ENCODE measurements at places on chromosomes 2 and 18. TPM values are rescaled to one million over a fixed set of nuclear protein-coding genes. Genes with fewer than 3 reads are reported as not detected.
A peak's percentile ranks its signal among the peaks of the same experiment; 100 is the strongest.

DNA sequence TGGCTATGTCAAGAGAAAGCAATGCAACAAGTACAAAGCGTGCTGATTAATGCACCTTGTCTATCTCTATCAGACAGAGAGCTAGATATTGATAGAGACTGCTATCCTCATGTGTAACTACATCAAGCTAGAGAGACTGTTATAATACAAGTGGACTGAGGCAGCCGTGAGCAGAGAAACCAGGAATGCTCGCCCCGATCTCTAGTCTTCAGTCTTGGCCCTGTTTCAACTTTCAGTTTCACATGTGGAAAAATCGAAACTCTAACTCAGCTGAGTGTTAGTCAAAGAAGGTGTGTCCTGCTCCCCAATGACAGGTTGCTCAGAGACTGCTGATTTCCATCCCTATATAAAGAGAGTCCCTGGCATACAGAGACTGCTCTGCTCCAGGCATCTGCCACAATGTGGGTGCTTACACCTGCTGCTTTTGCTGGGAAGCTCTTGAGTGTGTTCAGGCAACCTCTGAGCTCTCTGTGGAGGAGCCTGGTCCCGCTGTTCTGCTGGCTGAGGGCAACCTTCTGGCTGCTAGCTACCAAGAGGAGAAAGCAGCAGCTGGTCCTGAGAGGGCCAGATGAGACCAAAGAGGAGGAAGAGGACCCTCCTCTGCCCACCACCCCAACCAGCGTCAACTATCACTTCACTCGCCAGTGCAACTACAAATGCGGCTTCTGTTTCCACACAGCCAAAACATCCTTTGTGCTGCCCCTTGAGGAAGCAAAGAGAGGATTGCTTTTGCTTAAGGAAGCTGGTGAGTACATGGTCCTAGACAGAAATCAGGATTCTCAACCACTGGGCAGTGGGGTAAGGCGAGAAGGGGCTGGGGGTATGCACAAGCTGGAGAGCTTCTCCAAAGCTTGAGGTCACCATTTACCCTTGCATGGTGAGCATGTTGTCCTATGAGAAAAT lies at the start of gene RSAD2:
TSS of gene RSAD2 (plus strand) at position 376 of the 903 bp plus-strand sequence. CDS start at position 400, 24 bp downstream.
- DNase-seq = peak; percentile 76

GRCh38 chr18:35619941-35620340 lies 38.4 kb downstream of the GALNT1 start:
- DNase-seq = no peak

DNA sequence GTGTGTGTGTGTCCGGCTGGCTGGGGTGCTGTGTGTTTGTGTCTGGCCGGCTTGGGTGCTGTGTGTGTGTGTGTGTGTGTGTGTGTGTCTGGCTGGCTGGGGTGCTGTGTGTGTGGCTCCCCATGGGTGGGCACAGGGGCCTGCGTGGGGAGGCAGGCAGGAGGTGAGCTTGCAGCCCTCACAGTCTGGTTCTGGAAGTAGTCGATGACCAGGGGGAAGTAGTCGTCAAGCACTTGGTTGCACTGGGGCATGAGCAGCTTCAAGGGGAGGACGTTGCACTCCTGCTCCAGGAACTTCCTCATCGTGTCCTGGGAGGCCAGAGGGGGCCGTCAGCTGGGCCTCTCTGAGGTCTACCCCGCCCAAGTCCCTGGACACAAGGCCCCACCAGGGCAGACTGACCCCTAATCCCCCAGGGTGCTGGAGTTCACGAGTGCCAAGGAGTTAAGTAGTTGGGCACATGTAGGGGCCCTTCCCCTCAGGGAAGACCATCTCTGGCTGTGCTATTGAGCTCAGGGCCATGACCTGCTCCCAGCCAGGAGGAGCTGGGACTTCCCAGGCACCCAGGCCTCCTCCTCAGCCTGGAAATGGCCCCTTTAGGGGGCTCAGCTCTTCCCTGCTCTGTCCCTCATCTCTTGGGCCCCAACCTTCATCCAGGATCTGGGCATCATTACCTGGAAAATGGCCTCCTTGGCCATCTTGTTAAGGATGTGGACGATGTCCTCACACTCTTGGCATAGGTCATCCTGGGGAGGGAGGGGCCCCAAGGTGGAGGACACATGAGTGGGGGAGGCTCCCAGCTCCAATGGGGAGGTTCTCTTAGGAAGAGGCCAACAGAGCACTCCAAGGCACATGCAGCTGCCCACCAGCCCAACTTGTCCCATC lies 1.3 kb downstream of the SFTPB start:
- DNase-seq = no peak

- DNase-seq = no peak
These were observed 29.6 kb downstream of the MRPS5 start for GRCh38 chr2:95091885-95092555.

DNA sequence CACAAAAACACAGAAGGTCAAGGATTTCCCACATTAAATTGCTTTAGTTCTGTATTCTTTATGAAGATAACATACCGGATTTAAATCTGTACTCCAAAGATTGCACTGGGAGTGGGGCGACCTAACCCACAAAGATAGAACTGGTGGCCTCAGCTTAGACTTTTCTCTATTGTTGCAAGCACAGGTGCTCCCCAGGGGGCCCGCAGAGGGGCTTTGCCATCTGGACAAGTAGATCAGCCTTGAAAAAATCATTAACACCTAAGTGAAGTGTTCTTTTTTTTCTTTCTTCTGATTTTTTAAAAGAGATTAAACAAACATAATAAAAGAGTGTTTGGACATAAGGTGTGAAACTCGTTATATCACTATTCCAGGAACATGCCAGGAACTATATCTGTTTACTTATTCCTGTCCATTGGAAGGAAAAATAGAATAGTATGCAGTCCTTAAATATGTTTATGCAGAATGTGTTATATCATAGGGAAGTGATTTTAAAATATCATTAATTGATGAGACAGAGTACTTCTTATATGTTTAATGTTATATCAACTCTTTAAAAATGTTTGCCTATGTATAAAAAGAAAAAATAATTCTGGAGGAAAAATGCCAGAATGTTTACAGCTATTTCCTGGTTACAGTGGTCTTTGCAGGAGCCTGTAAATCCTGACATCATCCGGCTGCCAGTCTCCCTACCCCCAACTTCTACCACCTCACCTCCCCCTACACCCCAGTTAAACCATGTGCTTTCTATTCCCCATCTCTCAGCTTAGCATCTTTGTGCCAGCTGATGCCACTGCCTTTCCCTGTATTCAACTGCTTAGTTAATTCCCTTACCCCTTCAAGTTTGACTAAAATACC lies 679.2 kb downstream of the CNTNAP5 start:
- no peak for DNase-seq

- no peak for DNase-seq
These were observed 148.6 kb upstream of the ALPP start for GRCh38 chr2:232229911-232230310.

DNA sequence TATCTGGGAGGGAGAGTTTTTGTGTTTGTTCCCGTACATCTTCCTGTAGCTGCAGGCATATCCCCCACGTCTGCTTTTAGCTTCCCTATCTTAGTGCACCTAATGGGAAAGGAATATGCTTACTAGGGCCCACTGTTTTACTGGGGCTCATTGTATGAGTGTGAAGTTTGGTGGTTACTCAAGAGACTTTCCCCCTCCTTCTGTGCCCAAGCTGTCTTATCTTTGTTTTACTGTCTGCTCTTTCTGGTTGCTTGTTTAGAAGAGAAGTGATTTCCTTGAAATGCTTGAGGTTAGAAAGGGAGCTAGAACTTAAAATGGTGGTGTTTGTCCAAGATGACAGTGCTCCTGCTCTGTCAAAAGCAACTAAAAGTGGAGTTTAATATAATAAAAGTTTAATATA lies 7.3 kb downstream of the PTH2R start:
- no peak for DNase-seq

- DNase-seq = no peak
These were observed 42.2 kb downstream of the FRZB start for GRCh38 chr2:182824056-182824766.

GRCh38 chr2:134512734-134513464 lies 205.9 kb downstream of the TMEM163 start:
- no peak for DNase-seq

DNA sequence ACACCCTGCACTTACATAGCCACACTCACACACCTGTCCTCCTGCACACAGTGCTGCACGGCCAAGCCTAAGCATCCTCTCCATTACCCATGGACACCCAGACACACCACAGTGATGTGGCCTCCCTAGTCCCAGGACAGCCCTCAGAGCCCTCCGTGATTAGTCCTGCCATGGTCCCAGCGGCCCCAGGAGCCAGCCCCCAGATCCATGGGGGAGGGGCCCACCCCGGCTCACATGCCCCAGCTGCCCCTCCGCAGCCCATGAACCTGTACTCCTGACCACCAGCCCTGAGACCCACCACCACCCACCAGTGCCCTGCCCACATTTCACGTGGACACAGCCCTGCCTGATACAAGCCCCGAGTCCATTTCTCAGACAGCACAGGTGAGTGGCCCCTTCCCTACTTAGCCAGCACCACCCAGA lies 8.1 kb upstream of the DUSP2 start:
- DNase-seq = peak; percentile 74

DNA sequence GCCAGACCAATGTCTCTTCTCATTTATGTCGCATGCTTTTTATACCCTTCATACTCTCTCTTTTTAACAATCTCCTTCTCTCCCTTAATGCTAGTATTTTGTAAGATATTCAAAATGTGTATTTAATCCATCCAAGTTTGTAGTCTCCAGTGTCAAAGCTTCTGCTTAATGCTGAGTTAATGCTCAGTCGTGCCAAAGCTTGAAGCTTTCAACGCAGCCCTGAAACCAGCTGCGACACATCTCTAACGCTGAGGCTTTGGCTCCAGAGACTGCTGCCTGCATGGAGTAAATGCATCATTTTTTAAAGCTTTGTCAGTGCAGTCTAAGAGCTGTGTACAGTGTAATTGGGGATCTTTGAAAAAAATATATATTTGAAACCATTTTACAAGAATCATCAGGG lies 2108.8 kb upstream of the PIK3C3 start:
- DNase-seq = no peak

DNA sequence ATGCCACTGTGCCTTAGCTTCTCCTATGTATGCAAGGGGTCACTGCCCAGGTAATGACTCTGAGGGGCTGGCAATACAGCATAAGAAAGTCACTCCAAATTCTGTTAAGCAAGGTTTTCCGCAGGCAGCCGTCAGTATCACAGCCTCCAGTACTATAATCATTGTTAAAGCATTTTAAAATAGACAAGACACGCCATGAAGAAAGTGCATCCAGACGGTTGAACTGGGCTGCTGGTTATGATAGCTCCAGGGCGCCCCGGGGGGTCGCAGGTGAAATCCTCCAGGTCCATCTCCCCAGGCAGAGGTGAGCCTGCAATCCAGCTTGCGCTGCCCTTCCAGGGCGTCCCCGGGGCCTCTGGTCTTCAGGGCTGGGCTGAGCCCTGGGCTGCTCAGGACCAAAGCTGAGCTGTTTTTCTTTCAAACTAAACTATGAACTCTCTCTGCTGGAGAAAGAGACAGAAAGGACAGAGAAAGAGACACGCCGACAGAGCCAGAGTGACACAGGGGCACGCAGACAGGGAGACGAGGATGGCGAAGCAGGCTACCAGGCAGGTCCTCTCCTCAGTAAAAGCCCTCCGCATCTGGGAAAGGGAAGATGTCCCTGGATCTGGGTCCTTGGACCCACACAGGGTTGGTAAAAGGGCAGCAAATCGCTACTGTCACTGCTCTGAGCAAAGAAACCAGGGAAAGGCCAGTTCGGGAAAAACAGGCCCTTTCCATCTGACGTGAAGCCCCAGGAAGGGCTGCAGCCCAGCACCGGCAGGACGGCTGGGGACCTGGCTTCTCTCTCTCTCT lies 2.1 kb upstream of the TWIST2 start:
- DNase-seq = no peak

GRCh38 chr2:160647967-160648685 lies 154.5 kb upstream of the RBMS1 start:
- no peak for DNase-seq

DNA sequence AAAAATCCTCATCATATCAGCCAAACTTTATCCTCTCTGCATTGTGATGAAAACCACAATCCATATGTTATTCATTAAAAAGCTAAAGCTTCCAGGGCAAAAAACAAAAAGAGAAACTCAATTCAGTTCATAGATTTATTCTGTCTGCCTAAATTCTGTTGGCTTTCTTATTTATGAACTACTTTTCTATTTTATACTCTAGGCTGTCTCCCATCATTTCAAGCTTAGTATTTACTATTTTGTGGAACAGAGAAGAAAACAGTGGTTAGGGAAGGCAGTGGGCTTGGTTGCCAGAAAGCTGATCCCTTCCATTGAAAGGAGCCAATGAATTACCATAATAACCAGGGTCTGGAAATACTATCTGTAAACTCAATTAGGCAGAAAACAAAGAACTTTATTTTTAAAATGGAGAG lies 71.8 kb downstream of the RAPH1 start:
- DNase-seq = no peak

DNA sequence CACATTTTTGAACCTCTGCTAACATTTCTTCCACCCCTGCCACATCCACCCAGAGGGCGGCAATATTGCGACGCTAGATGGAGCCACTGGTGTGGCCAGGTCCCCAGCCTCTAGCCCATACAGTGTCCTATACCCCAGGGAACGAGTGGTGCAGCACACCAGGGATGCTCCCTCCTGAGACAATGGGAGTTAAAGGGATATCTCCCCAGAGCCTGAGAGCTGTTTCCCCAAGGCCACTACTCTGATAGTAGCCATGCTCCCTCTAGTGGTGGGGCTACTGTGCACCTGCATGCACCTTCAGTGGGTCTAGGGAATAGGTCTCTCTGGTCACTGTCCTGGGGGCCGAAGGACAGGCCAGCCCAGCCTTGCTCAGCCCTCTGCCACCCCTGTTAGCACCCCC lies 336.4 kb upstream of the FSHR start:
- no peak for DNase-seq

- no peak for DNase-seq
These were observed 7.3 kb downstream of the COQ10B start for GRCh38 chr2:197460649-197461048.

- no peak for DNase-seq
These were observed 1082.5 kb upstream of the GYPC start for GRCh38 chr2:125573432-125573831.

DNA sequence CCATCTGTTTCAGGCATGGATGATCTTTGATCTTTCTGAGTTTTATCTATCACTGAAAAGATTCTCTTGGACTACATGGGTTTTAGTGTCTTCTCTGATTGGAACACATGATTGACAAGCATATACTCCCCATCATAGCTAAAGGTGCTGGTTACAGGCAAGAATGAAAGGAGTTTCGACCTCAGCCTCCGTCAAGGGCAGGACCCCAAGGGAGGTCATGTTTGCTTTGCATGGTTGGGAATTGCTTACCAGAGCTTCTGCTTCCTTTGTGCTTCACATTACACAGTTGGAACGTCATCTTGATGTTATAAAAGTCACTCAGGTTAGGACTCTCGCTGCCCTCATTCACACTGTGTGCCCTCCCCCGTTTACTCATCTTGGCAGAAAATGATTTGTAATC lies 287.7 kb downstream of the PIK3C3 start:
- no peak for DNase-seq

GRCh38 chr18:62436636-62437234 lies 86.1 kb upstream of the ZCCHC2 start:
- peak; percentile 81 for DNase-seq

TMEM200C gene
- total RNA-seq = 1.0 TPM

CRYGD gene
- not detected for total RNA-seq

LRRC30 gene
- total RNA-seq = not detected

RIOK3 gene
- 57.6 TPM for total RNA-seq

CACNB4 gene
- 1.6 TPM for total RNA-seq

ASB18 gene
- total RNA-seq = not detected

NOSTRIN gene
- total RNA-seq = 13.2 TPM

All from spleen (tissue), 13 donors.